ENCODE measurements at places on chromosomes 5 and 9.
A peak's percentile ranks its signal among the peaks of the same experiment; 100 is the strongest.

GRCh38 chr5:174284873-174285272 lies 239.4 kb downstream of the NSG2 start:
- no peak for DNase-seq

DNA sequence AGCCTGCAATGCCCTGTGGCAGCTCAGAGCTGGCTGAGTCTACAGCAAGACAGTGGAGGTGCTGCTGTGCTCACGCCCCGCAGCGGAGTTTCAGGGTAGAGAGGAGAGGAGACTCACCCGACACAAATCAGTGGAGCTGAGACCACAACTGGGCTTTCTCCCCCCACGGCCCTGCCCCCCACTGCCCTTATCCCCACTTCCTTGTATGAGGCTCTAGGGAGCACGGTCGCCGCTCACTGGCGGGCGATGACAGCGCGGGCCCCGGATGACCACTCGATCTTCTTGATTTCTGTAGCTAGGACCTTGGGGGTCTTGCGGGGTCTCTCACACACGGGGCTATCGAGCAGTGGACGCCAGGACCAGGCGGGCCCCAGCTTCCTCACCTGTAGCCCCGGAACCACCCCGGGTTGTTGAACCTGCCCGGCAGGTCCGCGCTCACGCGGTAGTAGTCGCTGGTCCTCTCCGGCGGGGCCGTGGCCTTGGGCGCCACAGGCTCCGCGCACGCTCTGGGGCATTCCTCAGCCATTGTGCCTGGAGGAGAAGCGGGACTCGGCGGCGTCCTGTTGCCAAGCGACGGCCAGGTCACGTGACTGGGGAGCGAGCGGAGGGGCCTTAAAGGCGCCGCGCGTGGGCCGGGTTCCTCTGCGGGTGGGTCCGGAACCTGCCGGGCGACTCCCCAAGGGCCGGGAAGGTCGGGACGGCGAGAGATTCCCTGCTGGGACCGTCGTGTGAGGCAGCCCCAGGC lies 984 bp upstream of the MRPS2 start:
- DNase-seq = peak; percentile 74

GRCh38 chr9:108545436-108545835 lies 310.4 kb downstream of the ACTL7B start:
- DNase-seq = no peak

GRCh38 chr5:62569470-62569869 lies 9.1 kb upstream of the LRRC70 start:
- DNase-seq = no peak

DNA sequence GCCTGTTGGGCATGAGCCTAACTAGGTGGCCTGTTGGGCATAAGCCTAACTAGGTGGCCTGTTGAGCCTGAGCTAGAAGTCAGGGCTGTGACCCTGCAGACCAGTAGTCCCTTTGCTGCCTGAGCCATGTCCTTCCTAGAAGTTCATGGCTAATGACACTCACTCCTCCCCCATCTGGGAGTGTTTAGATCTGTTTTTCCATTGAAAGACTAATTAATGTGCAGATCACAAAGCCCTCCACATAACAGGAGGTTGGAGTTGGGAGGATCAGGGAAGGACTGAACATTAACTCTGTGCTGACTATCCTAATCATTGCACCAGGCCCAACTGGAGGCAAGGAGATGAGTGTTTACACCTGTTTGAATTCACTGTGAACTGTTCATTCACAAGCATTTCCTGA lies 27.6 kb downstream of the SLC25A48 start:
- DNase-seq = no peak

GRCh38 chr9:122468735-122469134 lies 9.0 kb downstream of the OR1J1 start:
- DNase-seq = no peak

DNA sequence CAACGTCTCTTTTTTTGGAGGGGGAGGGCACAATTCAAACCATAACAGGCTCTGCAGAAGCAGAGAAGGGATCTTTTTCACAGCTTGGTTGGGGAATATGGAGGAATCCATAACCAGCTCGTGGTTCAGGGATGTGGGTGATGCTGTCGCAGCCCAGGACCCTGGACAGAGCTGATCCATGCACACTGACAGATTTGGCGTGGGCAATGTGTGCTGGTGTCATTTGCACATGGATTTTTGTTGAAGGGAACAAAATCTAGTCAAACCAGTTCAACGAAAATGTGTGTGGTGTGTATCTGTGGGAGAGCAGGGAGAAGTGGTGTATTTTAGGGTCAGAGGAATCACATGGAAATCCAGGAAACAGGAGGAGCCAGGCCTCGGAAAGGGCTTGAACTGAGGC lies 4.2 kb downstream of the DOCK2 start:
- no peak for DNase-seq

GRCh38 chr9:113511047-113511521 lies 47.6 kb downstream of the RGS3 start:
- peak; percentile 47 for DNase-seq

DNA sequence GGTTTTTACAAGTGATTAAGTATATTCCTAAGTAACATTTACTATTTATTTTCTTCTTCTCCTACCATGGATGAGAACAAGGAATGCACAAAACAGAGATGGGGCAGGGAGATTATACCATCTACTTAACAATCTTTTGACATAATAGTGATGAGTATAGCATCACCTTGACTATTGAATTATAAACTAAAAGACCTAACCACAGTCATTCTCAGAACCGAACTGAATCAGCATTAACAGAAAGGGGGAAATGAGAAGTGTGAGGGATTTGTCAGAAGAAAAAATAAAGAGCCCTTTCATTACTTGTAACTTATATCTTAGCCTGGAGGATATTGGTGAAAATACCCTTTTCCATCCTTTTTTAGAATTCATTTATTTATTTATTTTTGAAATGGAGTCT lies 21.9 kb downstream of the OR2Y1 start:
- DNase-seq = no peak

DNA sequence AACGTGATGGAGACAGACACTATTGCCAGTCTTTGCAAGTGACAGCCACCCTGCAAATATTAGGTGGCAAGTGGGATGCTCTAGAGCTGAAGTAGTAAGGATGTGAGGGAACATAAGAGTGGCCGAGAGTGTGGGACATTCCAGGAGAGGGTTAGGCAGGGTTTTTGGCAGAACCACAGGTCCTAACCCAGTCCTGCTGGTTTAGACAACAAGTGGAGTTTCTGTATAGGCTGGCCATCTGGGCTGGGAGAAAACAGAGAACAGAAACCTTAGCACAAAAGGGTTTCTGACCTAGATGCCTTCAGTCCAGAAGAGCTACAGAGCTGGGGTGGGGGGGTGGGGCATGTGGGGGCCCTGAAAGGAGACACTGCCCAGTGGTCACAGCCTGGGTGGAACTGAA lies 107.4 kb downstream of the TMEM174 start:
- DNase-seq = peak; percentile 36

- DNase-seq = no peak
Observed at GRCh38 chr9:116163293-116164055, 9.9 kb downstream of the PAPPA start.

- no peak for DNase-seq
Observed at GRCh38 chr5:142845402-142845921, 75.3 kb downstream of the ARHGAP26 start.

DNA sequence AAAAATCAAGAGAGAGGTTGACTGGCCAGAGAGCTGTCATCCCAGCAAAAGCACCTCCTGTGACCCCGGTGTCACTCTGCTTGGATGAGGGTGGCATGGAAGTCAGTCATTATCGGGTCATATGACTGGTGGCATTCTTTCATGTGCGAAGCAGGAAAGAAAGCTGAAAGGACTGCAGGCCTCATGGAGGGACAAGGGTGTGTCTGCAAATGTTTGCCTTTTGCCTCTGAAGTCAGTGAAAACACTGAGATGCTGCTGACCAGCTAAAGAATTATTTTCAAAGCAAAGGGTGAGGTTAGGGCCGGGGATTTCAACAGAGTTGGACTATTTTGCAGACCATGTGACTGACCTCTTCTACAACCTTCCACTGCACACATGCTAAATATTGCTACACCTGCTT lies 298.3 kb downstream of the CSNK1G3 start:
- no peak for DNase-seq

DNA sequence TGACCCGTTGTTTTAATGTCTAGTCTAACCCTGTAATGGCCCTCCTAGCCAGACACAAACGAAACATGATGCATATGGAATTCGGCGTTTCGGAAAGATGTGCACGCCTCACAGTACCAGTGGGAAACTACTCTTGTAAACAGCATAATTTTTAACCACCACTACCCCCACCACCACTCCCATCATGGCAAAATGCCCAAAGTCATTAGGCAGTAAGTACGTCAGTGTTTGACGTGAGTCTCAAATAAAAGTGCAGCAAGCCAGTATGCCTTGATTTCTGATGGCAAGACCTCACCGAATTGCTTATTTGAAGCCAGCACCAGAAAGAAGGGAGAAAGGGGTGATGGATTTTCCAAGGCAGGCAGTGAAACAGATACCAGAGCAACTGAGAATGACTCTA lies 71.4 kb downstream of the ADRB2 start:
- DNase-seq = no peak

- no peak for DNase-seq
Observed at GRCh38 chr5:51559921-51560658, 176.8 kb downstream of the ISL1 start.

DNA sequence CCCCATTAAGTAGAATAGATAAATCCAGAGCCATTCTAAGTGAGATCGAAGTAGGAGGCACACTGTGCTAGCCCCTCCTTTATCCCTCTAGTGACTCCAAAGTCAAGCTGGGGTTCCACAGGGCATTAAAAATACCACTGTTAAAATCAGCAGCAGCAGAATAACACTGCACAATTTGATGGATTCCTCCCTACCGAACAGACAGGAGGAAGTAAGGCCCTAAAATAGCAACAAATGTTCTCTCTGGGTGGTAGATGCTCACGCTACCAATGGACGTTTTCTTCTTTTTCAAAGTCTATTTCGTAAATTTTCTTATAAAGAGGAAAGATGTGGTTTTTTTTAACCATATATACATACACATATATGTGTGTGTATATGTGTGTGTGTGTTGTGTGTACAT lies 54.4 kb downstream of the FBXW11 start:
- no peak for DNase-seq

- no peak for DNase-seq
Observed at GRCh38 chr5:108382784-108383330, 959 bp upstream of the FBXL17 start.

- no peak for DNase-seq
Observed at GRCh38 chr5:159682623-159683022, 233.7 kb upstream of the ADRA1B start.

DNA sequence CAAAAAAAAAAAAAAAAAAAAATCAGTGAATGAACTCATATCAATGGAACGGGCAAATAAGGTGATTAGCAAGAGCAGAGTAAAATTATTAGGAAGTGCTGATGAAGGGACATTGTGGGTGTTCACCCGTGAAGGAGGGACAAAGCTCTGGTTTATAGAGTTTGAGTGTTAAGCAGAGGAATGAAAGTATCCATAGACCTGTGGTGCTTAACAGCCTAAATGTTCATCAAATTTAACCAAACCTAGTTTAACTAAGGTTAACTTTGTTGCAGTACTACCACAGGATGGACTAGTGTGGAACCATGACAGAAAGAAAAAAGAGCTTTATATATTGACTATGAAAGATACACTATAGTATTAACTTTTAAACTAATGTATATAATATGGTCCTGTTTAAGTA lies 44.1 kb upstream of the TNFAIP8 start:
- DNase-seq = no peak

DNA sequence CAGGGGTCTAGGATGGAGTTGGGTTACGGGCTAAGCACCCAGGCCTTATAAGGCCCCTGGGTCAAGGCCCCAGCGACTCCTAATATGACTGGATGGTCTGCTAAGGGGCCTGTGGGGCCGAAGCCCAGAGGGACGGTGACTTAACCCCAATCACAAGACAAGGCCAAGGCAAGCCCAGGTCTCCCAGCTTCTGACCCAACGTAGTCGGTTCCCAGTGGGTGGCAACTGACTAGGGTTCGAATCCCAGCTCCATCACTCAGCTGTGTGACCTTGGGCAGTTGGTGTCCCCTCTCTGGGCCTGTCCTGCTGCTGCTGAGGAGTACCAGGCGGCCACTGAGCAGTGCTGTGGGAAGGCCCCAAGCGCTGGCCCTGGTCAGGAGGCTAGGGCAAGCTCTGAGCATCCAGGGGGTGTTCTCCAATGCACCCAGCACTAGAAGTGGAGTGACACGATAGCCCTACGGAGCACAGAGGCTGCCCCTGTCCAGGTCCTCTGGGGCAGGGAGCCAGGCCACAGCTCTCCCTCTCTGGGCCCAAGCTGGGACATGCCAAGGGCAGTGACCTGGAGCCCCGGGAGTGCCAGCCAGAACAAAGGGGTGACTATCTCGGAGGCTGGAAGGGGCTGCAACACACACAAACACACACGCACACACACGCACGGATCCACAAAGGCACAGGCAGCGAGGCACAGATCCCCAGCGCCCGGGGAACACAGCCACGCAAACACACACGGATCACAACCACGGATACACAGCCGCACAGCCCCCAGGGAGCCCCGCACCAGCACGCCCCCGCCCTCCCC lies 512 bp downstream of the AK1 start:
- DNase-seq = no peak

- DNase-seq = no peak
Observed at GRCh38 chr5:168800701-168801100, 221.5 kb upstream of the PANK3 start.

GRCh38 chr9:95077053-95077765 lies 240.3 kb downstream of the FANCC start:
- DNase-seq = no peak

DNA sequence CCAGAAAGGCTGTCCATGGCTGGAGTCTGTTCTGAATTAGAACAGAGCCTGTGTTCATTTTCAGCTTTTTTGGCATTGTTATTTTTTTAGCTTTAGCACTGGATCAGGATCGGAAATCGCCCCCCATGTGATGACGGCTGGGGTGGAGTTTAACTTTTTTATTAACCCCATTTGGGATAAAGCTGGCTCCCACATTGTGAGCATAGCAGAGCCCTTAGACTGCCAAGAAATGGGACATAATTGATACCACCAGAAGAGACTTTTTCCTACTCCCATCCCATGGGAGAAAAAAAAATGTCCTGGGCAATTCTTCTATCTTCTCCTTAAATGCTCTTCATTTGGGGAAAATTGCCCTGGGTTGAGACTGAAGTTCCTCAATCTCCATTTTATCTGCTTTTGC lies 52.4 kb downstream of the SLIT3 start:
- no peak for DNase-seq

DNA sequence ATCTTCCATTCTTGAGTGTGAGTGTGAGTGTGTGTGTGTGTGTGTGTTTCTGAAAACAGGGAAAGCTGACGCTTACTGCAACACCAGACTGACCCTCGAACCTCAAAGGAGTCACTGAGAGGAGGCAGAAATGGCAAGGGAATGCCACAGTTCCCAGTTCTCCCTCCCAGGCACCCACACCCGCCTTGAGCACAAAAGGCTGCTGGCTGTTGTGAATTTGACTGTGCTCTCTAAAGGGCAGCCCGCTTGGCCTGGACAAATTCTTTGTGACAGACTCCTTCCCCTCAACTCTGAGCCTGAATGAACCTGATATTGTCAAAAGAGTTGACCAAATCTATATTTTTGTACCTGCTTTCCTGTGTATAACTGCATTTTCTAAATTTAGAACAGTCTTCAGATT lies 245.7 kb upstream of the IRX2 start:
- no peak for DNase-seq

GRCh38 chr5:39190311-39191102 lies 28.9 kb downstream of the FYB1 start:
- DNase-seq = no peak

- DNase-seq = no peak
Observed at GRCh38 chr5:168931638-168932345, 352.6 kb upstream of the PANK3 start.

Data from cerebellar nuclear complex (tissue), 1 donor.